ENCODE measurements at places on chromosomes 11 and 22.

DNA sequence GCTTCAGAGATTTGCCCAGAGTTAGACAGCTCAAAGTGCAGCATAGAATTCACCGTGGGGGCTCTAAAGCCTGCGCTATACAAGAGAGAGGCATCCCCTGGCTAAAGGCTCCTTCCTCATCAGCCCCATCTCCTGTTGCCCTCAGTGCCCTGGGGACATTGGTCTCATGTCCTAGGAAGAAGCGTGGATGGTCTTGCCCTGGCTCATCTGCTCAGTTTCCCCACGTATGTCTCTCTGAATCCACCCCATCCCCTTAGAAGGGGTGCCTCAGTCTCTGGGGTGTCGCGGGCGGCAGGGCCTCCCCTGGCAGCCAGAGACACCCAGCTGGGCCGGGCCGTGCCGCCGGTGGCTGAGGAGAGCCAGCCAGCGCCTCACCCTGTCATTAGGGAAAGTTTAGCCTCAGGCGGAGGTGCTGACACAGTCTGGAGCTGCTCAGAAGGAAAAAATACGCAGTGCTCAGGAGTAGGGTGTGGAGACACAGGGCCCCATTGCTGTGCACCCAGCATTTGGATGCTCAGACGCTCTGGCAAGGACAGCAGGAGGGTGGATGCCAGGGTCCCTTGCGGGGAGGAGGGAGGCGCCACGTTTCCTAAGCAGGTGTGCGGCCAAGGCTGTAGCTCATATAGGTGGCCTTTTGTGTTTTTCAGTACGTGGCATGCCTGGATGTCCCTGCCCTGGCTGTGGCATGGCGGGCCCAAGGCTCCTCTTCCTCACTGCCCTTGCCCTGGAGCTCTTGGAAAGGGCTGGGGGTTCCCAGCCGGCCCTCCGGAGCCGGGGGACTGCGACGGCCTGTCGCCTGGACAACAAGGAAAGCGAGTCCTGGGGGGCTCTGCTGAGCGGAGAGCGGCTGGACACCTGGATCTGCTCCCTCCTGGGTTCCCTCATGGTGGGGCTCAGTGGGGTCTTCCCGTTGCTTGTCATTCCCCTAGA is 1.3 kb downstream of the SLC39A13 start:
- DNase-seq: no peak

GRCh38 chr11:34439610-34440198 is 970 bp downstream of the CAT start:
- no peak for DNase-seq

DNA sequence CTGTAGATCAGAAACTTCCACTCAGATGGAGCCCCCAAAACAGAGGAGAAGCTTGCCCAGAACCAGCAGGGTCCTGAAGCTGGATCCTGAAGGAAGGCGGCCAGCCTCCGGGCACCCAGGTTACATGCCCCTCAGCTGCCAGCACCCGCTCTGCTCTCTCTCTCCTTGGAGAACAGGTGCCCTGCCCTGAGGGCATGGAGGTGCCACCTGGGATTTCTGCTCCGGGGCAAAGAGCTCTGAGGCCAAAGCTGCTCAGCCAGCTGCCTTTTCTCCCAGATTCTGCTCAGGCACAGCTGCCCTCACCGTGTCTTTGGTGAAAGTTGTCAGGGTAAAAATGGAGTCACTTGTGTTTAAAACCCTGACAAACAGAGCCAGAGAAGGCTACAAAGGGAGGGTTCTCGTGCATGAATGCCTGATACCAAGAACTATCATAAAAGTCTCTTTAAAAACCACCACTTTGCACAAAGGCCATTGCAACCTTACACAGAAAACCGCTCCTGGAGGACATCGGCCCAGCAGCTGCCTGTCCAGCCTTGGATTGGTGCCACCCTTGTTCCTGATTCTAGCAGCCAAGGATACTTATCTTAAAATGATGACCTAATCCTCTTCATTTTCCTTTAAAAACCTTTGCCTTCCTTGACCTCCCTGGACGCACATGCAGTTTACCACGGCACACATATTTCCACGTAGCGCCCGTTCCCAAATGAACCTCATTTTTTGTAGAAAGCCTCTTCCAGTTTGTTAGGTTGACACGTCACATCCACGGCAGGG is 140.0 kb downstream of the CACNA1I start:
- no peak for DNase-seq

DNA sequence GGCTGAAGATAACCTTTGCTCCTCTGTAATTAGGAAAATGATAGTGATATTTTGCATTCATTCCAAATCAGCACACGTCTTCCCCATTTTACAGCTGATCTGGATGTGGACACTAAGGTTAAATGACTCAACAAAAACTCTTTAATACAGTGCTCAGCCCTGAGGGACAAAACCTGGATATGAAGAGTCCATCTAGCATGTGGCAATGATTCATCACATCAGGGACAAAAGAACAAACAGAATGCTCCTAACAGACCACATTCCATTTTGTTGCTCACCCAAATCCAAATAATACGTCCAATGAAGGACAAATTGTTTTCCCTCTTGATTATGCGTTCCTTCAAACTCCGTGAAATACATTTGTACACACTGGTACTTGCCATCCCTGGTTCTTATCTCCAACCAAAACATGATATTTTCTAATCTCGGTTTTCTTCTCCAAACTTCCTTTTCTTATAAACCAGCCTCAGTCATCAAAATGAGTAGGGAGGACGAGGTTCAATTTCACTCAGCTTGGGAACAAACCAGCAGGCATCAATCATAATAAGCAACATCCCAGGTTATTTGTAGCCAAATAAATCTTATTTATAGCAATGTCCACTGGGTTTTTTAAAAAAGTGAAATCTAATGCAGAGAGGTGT is 53.7 kb upstream of the MTMR2 start:
- no peak for DNase-seq

GRCh38 chr22:25800766-25801165 is 58.8 kb downstream of the MYO18B start:
- no peak for DNase-seq

DNA sequence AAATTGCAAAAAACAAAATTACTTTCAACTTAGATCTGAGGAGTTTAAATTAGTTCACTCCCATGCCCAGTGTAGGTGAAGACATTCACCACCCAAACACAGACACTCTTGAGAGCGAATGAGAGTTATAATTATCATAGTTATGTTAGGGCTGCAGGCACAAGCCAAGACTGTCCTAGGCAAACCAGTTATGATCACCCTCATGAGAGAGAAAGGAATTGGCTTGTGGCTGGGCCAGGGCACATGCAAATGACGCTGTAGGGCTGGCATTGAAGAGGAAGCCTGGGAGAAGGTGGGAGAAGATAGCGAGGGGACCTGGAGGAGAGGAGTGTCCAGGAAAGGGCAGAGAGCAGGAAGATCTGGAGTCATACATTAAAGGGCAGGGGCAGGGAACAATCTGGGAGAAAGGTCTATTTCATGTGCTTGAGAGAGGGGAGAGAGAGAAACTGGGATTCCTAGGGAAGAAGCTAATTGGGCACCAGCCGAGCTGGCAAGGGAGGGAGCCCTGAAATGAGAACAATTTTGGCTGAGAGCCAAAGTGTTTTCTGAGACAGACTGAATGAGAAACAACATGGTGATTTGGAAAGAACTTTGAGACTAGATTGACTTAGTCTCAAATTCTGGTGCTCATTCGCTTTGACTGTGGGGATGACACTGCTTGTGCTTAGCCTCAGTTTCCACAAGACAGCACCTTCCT is 279.9 kb downstream of the KIRREL3 start:
- DNase-seq: no peak

DNA sequence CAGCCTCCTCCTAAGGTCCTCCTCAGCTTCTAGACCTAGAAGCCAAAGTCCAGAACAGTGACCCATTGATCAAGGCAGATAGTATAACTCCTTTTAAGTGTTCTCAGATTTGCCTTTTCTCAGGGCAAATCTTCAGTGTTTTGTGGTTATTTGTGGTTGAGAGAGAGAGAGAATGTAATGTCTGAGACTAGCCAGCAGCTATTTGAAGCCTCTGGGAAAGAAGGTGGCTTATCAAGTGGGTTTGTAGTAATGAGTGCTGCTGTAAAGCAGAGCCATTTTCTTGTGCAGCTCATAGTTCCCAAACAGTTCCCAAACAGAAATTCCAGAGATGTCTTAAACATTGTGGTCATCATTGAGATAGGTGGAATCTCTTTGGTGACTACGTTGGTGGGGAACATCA is 89.5 kb downstream of the RNF169 start:
- DNase-seq: no peak

DNA sequence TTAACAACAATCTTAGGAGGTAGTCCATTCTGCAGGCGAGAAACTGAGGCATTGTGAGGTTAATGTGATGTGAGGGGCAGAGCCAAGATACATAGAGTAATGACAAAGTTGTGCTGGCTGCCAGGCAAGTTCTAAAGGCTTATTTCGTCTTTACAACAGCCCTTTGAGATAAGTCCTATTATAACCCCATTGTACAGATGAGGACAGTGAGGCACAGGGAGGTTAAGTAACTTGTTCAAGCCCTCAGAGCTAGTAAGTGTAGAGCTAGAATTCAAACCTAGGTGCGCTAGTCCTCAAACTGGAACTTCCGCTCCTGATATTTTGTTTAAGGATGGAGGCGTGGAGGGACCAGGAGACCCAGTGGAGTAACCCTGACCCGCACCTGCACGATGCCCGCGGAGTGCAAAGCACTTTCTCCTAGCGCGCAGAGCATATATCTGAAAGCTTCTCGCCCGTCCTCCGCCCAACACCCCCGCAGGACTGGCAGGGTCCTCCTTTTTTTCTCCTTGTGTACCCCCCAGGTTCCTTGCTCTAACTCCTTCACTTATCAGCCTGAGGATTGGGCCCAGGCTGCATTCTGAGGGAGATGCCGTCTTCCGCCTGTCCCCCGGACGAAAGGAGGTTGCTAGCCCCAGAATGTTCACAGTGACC is 4.9 kb upstream of the FLI1 start:
- no peak for DNase-seq

DNA sequence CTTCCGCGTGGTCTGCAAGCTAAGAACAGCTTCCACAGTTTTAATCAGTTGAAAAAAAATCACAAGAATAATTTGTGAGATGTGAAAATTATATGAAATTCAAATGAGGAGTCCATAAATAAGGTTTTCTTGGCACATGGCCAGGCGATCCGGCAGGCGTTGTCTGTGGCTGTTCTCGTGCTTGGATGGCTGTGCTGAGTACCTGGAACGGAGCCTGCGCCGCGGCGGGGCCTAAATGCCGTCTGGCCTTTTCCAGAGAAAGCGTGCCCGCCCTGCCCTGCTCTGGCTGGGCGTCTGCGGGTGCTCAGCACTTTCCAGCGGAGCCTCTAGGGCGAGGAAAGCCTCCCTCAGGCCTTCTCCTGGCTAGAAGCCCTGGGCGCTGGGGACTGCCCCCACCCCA is 41.8 kb downstream of the OSBPL5 start:
- no peak for DNase-seq

- DNase-seq: no peak
Measured at GRCh38 chr11:86148345-86148747, 79.5 kb upstream of the PICALM start.

DNA sequence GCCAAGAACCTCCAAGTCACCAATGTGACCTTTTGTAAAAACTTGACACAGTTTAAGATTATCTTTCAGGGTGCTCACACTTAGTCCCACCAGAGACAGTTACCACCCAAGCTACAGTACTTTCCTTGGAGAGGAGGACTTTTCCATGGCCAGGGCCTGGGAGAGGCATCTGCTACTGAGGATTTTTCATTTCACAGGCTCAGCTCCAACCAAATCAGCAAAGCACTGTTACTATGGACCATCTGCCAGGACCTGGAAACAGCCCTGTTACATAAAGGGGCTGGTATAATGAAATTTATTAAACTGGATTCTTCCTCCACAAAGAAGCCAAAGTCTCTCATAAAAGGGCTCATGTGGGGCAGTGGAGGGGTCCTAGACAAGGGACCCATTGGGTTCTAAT is 38.6 kb downstream of the SERGEF start:
- no peak for DNase-seq

DNA sequence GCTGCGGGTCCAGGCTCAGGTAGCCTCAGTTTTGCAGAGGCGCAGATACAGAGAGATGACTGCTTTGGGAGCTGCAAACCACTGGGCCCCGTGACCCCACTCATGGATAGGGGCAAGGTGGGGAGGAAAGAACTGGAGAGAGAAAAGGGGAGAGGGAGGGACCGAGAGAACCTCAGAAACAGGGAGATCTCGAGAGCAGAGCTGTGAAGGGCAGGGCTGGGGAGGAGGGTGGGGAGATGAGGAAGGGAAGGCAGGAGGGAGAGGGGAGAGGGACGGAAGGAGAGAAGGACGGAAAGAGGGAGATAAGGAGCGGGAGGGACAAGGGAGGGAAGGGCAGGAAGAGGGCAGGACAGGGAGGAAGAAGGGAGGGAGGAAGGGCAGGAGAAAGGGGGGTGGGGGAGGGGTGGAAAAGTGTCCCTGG is 46.3 kb downstream of the IGLL1 start:
- DNase-seq: no peak

DNA sequence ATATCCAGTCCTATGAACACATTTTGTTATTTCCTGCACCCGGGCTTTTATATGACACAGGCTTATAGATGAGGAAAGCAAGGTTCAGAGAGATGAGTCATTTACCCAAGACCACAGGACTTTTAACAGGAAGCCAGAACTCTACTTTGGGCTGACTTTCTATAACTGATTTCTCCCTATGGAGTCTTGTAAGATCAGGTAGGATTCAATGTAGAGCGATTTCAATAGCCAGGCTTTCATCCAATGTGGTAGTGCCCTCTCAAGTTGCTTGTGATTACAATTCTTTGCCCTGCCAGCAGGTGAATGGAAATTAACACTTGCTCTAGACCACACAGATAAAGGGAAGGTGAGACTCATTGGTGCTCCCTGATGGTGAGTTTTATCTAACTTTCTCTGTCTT is 378.3 kb downstream of the INSC start:
- DNase-seq: no peak

DNA sequence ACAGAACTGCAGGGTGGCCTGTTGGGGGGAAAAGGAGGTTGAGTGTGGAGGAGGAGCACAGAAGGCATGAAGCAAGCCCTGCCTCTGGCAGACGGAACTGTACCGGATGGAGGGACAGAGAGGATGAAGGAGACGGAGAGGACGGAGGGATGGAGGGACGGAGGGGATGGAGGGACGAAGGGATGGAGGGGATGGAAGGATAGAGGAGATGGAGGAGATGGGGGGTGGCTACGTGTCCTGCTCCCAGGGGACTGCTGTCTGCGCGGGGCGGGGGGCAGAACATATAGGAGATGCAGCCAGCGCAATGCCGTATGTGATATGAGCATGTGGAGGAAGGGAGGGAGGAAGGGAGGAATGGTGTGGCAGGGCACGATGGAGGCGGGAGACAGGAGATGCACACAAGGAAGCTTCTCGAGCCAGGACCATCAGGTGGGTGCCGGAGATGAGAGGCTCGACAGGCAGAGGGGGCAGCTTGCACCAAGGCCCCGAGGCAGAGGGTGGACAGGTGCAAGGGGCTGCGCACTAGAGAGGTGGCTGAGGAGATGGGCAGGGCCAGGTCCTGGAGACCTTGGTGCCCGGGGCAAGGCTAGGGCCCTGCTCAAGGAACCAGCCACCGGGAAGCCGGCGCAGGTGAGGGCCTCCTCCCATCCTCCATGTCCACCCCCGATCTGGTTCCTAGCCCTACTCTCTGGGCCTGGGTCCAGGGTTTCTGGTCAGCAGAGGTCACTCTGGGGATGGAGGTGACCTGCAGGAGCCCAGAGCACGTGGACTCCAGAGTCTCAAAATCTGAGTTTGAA is 25.3 kb downstream of the MAFF start:
- DNase-seq: no peak
